ENCODE measurements at places on chromosomes 1 and 21.

- DNase-seq = no peak
Observed at GRCh38 chr1:67722292-67722944, 37.4 kb downstream of the GADD45A start.

- DNase-seq = no peak
Observed at GRCh38 chr1:223765719-223766340, 53.5 kb downstream of the CAPN2 start.

DNA sequence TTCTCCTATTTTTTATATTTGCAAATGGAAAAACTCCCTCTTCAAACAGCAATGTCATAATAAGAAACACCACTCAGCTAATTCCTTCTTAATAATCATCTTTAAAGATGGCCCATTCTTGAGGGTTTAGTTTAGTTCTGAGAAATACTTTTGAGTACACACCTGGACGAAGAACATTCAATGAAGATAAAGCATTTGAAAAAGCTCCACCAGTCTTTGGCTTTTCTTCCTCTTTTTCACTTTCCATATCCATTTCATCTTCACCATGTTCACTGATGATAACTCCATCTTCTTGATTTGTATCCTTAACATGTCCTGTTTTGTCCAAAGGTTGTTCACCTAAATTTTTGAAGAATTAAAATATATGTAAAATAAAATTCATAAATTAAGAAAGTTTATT is 7.4 kb downstream of the PAXBP1 start:
- no peak for DNase-seq

DNA sequence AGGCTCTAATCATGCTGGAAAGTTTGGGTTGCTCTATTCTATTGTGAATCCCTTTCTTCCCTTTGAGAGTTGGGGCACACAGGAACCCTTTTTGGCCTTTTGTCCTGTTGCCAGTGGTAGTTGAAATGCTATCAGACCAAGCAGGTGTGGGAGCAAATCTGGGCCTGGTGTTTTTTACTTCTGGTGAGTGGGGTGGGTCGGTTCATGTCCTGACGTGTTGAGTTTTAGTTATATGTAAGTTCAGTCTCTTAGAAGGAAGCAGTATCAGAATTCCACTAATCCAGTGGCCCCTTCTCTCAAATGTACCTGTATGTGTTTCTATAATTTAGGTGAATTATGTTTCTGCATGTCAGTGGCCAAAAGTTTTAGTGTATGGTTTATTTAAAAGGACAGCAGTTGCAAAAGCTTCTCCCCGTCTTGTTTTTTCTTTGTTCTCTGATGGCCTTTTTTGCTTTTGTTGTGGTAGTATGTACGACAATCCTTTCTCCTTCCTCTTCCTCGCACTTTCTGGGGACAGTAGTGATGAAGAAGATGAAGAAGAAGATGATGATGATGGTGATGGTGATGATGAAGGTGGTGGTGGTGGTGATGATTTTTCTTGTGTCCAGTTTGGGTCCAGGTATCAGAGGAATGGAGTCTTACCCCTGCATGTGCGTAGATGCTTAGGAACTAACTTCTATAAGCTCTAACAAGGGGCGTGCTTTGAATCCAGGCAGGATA is 74.2 kb downstream of the UBE4B start:
- no peak for DNase-seq

DNA sequence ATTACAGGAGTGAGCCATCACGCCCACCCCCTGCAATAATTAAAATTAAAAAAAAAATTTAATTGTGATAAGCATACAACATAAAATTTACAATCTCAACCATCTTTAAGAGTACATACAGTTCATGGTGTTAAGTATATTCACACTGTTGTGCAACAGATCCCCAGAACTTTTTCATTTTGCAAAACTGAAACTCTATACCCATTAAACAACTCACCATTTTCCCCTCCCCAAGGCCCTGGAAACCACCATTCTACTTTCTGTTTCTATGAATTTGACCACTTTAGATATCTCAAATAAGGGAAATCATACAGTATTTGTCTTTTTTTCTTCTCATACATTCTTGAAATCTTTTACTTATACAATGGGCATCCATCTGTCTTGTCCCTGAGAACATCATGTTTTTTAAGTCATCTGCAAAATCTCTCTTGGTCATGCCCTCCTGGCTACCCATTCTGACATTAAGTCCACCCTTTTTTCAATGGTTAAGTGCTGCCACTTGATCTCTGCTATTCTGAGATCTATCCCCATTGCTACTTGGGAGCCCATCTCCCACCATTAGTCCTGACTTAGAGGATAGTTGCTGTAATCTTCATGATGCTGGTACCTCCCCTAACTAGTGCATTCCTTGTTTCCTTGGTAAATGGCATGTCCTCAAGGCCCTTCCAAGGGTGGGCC is 39.4 kb upstream of the ZFYVE9 start:
- no peak for DNase-seq

GRCh38 chr1:221310180-221310579 is 430.9 kb downstream of the HLX start:
- no peak for DNase-seq

DNA sequence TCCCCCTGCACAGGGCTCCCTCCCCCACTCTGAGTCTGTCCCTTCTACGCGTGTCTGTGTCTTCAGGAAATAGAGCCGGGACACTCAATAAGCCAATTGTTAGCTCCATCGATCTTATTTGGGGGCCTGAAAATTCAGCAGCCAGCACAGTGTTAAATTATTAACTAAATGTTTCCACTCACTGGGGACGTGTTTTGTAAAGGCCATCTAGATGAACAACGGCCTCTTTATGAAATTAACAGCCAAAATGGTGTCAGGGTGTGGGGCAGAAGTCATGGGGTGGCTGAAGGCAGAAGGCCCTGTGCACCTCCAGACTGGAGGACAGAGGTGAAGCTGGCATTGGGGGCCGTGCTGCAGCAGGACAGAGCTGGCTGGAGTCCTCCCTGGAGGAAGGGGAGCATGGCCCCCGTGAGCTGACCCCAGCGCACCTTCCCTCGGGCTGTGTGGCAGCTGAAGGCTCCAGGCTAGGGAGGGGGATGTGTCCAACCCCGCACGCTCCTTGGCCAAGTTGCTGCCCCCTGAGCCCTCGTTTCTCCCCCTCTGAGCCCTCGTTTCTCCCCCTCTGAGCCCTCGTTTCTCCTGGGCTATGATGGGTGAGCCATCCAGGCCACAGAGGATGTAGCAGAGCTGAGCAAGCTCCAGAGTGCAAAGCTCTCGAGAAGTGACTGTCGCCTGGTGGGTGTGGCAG is 113.8 kb upstream of the ARHGEF16 start:
- DNase-seq = no peak

- DNase-seq = no peak
Observed at GRCh38 chr1:75861831-75862230, 65.1 kb downstream of the MSH4 start.

GRCh38 chr1:41349361-41350054 is 11.7 kb upstream of the FOXO6 start:
- DNase-seq = no peak

DNA sequence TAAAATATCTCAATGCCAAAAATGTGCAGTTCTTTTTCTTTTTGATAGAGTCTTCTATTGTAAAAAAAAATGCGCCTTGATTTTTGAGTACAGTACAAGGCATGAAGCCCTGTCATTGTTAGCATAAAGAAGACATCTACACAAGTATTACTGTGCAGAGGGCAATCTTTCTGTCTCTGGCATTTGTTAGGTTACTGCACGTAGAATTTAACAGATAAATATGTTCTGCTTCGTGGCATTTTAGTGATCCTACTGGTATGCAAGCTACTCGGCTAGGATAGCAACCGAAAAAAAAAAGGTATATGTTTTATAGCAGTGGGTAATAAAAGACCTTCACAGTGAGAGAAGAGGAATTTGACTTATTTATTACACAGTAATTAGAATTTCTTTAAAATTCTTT is 492.9 kb upstream of the ADGRL2 start:
- no peak for DNase-seq

DNA sequence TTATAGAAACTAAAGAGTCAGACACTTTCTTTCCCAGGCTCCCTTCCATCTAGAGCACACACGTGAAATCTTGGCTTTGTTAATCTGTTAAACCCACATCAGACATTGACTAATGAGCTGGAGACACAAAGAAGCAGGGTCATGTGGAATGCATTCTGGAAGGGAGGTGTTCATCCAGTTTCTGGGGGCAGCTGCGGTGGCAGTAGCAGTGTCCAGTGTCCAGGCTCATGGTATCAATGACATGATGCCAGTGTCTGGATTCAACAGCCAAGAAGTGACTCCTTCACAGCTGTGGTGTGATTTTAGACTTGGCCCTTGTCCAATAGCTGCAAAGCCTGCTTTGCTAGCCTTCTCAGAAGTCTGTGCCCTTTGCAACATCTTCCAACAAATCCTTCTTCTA is 95.2 kb downstream of the NTPCR start:
- DNase-seq = no peak

DNA sequence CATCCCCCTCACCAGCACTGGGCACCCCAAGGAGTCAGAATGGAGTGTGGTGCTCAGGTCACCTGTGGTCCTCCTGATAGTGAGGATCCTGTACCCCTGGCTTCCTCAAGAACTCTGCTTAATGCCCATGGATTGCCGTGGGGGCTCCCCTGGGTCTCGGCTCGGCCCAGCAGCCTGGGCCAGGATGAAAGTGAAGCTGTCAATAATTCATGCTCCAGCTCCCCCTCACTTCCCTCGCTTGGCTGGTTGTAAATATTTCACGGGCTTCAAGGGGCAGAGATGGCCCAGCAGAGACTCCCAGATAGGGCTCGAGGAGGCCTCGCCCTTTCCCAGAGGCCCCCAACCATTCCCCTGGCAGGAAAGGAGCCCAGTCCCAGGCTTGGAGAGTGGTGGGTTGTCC is 42.6 kb upstream of the KCNA10 start:
- no peak for DNase-seq

GRCh38 chr1:116983678-116984077 is 17.9 kb upstream of the CD101 start:
- DNase-seq = no peak

DNA sequence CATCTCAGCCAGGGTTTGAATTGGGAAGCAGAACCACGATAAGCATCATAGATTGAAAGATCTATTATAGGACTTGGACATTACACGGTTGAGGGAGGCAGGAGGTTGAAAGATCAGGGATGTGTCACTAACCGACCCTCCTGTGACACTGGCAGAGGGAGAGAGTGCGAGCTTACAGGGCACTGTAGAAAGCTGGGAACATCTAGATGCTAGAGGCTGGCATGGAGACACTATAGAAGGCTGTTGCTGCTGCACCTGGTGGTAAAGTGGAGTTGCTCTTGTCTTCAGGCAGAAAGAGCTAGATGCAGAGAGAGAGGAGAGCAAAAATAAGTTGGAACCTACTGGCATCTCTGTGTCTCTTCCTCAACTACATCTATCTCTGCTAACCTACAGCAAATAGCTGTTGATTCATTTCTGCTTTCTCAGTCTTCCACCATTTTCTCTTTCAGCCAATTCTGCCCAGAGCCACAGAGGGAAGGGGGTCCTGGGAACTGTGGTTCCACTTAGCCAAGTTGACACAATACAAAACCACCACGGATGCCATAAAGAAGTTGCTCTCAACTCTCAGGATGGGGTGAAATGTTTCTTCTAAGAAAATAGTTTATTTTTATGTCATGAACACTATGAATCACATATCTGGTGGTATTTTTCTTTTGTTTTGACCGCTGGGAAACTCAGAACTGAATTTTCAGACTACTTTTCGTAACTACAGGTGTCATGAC is 155.9 kb downstream of the ZNF281 start:
- DNase-seq = no peak

GRCh38 chr1:33586795-33587194 is 114.3 kb downstream of the ZSCAN20 start:
- no peak for DNase-seq

DNA sequence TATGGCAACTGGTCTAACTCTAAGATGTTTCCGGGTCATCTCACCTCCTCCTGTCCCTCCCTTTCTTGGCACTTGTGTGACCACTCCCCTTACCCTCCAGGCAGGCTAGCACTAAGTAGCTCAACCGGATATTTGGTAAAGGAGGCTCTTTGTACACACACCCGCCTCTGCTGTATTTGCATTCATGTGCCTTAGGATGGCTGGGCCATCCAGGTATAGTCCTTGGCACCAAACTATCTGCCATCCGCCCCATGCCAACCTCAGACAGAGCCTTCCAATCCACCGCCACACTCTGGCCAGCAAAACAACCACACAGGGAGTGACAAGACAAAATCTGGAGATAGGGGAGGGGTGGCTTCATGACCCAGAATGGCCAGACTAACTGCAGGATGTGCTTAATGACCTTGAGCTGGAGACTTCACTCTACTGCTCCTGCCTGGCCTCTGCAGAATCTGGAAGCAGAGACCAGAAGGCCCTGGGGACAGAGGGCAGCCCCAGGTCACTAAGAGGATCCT is 59.5 kb downstream of the CDK18 start:
- no peak for DNase-seq

GRCh38 chr1:207810606-207811295 is 58.9 kb downstream of the CD46 start:
- DNase-seq = no peak

- no peak for DNase-seq
Observed at GRCh38 chr1:5979536-5980313, 12.5 kb downstream of the NPHP4 start.

DNA sequence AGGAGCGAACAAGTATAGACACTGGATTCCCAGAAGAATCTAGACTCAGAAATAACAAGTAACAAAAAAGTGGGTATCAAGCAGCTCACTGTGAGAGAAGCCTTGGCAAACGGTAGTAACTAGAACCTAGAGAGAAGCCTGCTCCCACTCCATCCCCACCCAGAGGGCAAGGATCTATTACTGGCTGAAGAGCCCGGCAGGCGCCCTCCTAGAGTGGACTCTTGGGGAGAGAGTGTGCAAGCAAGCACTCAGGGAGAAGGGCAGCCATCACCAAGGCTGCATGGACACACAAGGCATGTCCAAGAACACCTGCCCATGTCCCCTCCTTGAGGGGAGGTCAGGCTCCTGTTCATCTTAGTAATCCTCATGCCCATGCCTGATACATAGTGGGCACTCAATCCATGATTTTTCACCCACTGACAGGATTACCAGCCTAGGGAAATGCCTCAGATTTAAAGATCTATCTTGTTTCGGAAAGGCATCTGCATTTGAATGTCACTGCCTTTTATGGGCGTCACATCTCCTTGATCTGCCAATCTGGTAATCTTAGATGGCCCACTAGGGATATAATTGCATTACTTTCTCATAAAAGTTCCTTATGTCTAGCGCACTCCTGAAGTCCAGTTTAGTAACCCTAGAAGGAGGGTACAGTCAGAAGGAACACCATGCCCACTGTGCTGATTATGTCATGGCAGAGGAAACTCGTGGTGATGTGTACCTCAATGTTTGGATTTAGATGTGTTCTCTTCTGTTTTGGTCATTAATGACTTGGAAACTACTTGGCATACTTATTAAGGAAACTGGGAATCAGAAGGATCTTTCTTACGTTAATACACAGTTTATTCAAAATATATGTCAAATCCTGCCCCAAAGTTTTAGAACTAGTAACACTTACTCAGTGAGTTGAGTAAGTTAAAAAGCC is 14.4 kb downstream of the CNN3 start:
- no peak for DNase-seq

- DNase-seq = no peak
Observed at GRCh38 chr21:42193721-42194120, 25.2 kb upstream of the ABCG1 start.

DNA sequence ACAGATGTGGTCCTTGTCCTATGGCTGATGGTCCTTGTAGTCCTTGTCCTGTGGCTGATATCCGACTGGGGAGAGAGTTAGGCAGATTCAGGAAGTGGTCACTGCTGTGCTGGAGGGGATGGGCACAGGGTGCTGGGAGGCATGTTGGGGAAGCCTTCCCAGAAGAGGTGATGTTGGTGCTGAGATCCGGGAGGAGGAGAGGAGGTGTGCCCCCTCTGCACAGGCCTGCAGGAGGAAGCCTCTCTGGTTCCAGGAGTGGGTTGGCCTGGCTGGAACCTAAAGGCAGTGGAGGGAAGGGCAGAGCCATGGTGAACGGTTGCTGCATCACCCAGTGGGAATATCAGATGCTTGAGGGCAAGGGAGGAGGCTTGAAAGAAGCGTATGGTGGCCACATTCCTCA is 14.7 kb downstream of the COQ8A start:
- DNase-seq = no peak

Data from GM12891 (cell line).